Posterior cingulate gyrus (tissue), 11 donors: ENCODE measurements at places on chromosomes 11 and 22.
A peak's percentile ranks its signal among the peaks of the same experiment; 100 is the strongest.

- DNase-seq, result no peak
Observed at GRCh38 chr11:60908803-60909202, 2.4 kb upstream of the PRPF19 start.

DNA sequence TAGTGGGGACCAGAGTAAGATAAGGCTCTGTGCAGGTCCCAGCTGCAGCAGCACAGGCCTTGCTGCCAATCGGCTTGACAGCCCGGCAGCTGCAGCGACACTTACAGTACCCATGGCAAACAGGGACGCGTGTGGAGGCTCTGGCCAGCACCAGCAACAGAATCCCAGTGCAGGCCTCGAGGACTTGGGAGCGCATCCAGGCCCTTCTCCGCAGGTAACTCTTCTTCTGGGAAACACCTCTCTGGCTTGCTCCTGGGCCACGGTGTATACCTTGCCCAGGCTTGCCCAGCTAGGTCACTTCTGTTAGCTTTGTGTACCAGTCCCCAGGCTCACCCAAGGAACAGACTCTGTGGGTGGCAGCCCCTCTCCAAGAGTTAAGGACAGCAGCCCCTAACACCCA, 126.7 kb downstream of the CTTN start:
- no peak for DNase-seq

GRCh38 chr11:94025690-94026394, 4.7 kb downstream of the HEPHL1 start:
- DNase-seq, result no peak

- no peak for DNase-seq
Observed at GRCh38 chr11:119578521-119579191, 150.3 kb downstream of the NECTIN1 start.

DNA sequence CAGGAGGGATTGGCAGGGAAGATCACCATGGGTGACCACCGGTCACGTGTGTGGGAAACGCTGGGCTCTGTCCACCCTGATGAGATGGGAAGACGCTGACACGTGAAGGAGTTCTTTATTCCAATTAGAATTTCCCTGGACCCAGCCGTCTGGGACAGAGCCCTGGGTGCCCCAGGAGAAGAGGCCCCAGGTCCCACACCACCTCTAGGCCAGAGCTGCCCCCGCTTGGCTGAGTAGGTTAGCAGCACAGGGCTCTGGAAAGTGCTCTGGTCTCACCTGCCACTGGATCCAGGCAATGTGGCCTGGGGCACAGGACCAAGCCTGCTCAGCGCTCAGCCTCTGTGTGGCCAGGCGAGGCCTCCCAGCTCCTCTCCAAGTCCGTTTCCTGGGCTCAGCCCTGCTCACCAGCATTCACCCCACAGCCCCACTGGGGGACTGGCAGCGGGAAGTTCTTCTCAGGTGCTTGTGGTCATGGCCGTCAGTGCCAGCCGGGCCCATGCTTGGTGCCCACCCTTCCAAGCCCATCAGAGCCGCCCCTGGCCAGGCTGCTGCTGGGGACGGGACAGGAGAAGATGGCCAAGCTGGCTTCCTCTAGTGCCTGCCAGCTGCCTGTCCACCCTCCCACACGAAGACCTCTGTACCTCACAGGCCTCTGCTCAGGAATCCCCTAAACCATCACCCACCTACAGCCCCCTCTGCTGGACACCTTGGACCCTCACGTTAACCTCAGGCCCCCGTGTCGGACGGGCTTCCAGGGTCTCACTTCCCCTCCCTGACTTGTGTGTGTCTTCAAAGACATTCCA, 62.5 kb upstream of the FGF3 start:
- DNase-seq, result peak; percentile 1

DNA sequence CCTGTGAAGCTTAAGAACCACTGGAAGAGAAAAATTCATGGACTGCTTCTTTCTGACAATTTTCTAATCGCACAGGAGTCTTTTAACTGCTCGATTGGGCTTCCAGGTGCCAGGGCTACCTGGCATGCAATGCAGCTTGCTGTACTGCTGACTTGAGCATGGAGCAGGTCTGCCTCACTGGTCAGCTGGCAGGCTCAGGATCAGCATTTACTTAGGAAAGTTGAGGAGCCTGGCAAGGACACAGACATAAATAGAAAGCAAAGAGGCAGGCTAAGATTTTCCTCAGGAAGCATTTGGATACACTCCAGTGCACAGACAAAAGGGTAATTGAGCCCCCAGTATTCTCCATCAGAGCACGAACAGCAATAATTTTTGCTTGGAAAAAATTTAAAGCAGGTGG, 163.5 kb downstream of the CSNK2A3 start:
- no peak for DNase-seq

GRCh38 chr11:13101644-13102512, 92.8 kb downstream of the RASSF10 start:
- DNase-seq, result no peak

DNA sequence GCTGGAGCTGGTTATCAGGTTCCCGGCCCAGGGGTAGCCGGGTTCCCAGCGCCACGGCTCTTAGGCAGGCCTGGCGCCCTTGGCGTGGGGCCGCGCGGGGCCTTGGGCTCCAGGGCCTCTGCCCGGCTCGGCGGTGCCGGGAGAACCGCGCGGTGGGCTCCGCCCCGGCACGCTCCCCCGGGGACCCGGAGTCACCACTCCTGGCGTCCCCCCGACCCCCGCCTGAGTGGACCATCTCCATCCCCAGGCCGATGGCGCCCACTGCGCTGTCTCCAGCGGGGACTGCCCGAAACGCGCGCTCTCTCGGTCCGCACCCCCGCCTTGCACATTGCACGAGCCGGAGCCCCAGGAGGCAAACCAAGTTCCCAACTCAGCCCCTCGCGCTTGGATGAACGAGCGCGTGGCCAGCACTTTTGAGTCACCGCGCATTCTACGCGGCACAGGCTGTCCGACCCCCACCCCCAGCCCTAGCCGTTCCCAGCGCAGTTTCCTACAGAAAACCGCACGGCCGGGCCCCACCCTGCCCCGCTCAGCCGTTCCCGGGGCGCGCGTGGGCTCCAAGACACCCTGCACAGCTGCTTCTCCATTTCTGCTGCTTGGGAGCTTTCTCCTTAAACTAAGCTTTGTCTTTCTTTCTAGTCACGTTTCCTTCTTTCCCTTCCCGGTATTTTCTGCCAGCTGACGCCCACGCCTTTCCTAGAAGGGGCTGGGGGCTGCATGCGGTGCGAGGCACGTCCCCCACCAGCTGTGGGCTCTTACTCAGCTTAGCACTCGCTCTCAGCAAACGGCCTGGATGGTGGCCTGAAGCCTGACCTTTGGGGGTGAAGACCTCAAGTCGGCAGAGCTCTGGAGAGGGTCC, 650 bp upstream of the CHID1 start:
- DNase-seq, result peak; percentile 90

DNA sequence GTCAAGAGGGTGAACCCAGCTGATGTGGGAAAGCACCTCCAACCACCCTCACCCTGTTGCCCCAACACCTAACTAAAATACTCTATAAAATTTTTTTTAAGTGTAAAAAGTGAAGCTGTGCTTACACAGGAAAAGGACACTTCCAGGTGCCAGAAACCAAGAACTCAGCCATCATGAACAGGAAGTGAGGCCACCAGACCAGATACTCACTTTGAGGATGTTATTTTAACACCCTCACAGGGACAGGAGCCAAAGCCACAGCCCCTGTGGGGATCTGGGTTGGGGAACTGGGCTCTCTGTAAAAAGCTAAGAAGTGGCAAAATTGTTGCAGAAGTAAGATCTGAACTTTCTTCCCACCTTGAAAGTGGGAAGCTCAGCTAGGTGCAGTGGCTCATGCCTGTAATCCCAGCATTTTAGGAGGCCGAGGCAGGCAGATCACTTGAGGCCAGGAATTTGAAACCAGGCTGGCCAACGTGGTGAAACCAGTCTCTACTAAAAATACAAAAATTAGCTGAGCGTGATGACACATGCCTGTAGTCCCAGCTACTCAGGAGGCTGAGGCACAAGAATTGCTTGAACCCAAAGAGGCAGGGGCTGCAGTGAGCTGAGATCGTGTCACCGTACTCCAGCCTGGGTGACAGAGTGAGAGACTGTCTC, 3.8 kb downstream of the RSPH14 start:
- DNase-seq, result peak; percentile 21

- DNase-seq, result no peak
Observed at GRCh38 chr11:106137061-106137460, 59.6 kb downstream of the AASDHPPT start.

DNA sequence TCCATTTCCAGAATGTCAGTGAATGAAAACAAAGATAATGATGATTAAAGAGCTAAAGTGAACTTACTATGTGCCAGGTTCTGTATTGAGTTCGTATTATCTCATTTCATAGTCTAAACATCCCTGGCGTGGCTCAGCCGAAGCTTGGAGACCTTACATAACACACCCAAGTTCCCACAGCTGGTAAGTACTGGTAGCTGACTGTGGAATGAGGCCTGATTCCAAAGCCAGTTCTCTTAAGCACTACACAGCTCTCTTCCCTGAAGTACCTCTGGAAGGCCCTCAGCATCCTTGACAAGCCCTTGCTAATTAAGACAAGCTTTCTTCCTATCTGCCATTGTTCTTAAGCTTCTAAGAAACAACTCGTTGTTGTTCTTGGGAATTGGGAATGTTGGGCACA, 28.6 kb upstream of the NCAM1 start:
- DNase-seq, result no peak

GRCh38 chr11:44008088-44008501, 39.7 kb upstream of the ACCSL start:
- DNase-seq, result no peak

- DNase-seq, result no peak
Observed at GRCh38 chr11:120713296-120713695, 201.7 kb downstream of the GRIK4 start.

GRCh38 chr11:107924306-107924705, 3.9 kb upstream of the RAB39A start:
- DNase-seq, result no peak

DNA sequence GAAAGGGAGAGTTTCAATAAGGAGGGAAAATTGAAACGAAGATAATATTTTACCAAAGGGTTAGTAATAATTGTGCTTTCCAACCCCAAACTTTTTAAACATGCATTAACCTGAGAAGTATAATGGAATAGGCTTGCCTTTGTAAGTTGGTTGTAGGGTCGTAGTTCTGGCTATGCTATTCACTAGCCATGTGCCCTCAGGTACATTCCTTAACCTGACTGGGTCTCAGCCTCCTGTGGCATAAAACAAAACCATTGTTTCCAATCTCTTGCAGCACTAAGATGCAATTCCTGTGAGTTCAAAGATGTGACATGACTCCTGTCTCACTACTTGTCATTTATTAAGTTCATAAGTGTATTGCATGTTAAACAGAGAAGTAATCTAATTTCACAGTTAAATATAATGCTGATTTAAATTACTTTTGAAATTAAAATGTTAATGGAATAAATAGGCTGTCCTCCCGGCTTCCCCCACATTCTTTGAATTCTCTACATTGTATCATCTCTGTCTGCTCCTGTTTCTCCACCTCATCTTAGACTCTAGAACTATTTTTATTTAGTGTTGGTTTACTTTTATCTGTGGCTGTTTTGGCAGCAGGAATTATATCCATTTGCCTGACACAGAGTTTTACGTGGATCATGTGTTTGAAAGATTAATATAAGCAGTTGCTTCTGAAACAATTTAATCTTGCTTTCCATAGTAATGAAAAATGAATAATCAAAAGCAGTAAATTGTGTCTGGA, 216.3 kb downstream of the FAT3 start:
- no peak for DNase-seq

DNA sequence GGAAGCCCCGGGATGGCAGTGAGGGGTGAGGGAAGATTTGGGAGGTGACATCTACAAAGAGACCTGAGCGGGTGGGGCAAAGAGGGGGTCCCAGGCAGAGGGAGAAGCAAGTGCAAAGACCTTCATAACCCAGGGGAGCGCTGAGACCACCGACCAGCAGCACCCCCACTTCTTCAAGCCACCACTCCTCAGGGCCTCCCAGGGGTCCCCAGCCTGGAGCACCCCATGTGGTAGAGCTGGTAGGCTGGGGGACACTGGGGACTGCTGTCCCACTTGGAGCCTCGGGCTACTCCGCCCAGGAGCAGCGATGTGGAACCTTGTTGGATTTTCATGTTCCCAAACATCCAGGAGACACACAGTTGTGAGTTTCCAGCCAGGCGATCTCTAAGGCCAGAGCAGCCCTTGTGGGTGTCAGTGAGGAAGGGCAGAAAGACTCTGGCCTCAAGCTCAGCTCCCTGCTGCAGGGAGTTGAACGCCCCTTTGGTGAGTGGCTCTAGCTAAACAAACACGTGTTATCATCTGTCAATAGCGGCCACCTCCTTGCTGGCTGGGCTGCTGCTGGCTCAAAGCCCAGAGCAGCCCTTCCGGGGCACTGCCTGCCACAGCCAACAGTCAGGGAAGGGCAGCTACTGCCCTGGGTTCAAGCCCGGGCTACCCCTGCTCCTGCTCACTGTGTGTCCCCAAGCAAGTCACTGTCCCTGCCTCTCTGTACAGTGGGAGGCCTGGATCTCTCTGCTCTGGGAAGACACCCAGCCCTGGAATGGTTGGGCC, 25.7 kb upstream of the CHKA start:
- no peak for DNase-seq

DNA sequence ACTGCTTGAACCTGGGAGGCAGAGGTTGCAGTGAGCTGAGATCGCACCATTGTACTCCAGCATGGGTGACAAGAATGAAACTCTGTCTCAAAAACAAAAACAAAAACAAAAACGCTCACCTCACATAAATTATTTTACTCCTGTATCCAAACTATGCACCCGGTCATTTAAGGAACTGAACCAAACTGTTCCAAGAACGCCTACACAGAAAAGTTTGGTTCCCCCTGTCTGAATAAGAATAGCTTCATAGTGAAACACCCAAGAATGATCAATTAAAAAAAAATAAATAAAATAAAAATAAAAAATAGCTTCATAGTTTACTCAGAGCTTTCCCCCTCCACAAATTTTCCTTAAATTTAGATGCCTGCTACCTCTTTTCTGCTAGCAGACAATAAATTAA, 13.7 kb downstream of the NUP98 start:
- DNase-seq, result no peak

GRCh38 chr11:86145439-86146156, 76.7 kb upstream of the PICALM start:
- DNase-seq, result no peak

- DNase-seq, result no peak
Observed at GRCh38 chr11:80779905-80780605, 1339.2 kb upstream of the TENM4 start.

DNA sequence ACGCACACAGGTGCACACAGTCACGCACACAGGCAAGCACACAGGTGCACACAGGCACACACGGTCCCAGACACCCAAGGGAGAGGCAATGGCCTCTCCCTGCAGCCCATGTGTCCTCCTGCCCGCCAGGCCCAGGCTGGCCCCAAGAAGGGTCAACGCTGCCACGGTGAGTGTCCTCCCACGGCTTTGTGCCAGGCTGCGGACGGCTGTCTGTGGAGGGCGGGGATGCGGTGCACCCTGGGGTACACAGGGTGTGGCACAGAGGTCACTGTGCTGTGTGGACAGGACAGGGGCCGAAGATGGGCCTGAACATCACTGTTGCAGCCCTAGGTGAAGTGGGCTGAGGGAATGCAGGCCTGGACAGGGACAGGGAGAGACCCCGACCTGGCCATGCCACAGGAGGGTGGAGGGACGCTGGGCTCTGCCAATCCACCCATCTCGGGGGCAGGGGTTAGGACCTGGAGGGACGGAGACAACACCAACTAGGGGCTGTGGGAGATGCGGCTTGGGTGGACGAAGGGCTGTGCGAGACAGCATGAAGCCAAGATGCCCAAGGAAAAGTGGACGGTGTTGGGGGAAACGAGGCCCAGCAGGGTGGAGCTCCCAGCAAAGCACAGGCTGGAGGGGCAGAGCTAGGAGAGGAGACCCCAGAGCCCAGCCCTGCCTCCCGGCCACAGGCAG, 523.8 kb downstream of the BRD1 start:
- peak; percentile 7 for DNase-seq
